ENCODE measurements at places on chromosomes 2 and 18. TPM values are rescaled to one million over a fixed set of nuclear protein-coding genes. Genes with fewer than 3 reads are reported as not detected.
A peak's percentile ranks its signal among the peaks of the same experiment; 100 is the strongest.

DNA sequence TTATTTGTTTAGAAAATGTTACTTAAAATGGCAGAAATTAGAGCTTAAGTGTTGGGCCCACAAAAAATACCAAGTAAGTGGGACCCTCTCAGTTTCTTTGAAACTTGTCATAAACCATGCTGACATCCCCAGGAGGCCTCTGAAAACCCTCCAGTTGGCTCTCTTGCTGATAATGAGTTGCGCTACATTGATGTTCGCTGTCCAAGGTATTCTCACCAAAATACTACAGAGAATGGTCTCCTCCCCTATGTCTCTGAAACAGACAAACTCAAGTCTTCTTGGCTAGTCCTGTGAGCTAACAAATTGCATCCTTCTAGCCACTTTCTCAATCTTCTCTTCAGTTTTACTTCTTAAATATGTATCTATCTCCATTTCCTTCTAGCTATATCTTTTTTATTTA is 669.4 kb downstream of the IRS1 start:
- peaks cover 12% of the 10 kb centered on the region for H3K4me1 ChIP-seq
- no peak overlapping the region for H3K27ac ChIP-seq
- peak; percentile 24 for DNase-seq

OLA1 gene
- 104 TPM for total RNA-seq

DNA sequence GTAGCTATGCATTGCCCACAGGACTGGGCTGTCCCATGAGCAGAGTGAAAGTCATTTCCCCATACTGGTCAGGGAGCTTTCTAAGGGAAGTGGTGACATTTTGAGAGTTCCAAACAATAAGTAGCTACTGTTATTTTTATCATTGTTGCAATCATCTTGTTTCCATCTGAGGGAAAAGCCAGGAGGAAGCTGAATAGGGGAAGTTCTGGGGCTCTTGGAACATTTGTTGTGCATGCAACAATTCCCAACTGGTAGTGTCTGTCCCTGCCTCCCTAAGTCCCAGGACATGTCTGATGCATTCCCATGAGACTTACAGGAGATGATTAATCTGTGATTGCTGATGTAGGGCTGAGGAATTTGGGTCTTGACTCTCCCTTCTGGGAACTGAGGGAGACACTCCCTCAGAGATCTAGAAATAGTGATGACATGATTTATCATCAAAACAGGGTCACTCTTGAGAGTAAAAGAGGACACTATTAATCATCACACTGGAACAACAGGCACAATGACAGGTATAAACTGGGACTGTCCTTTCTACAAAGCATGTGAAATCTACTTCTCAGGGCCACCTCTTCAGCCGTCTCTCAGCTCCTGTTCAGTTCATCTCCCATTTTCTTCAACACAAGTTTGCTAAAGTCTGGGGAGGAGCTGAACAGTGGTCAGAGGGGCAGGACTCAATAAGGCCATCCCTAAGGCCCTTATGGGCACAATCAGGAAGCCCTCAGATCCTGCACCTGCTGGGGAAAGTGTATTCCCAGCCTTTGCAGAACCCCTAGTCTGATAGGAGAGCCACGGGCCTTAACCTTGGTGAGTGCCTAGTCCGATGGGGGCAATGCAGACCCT is 28.0 kb upstream of the MARCO start:
- H3K36me3 ChIP-seq: no peaks in the 10 kb centered on the region
- no peak overlapping the region for H3K4me3 ChIP-seq
- no peaks in the 10 kb centered on the region for H3K27me3 ChIP-seq
- DNase-seq: no peak

GRCh38 chr2:227761740-227762476 is 16.2 kb downstream of the SCYGR8 start:
- H3K36me3 ChIP-seq: no peaks in the 10 kb centered on the region
- H3K4me1 ChIP-seq: peaks cover 10% of the 10 kb centered on the region
- no peaks in the 10 kb centered on the region for H3K27me3 ChIP-seq
- no peak for DNase-seq
- no peak overlapping the region for H3K27ac ChIP-seq

- H3K27me3 ChIP-seq: no peaks in the 10 kb centered on the region
- no peaks in the 10 kb centered on the region for H3K36me3 ChIP-seq
- H3K27ac ChIP-seq: peak overlapping the region; percentile 74
- peak; percentile 64 for DNase-seq
- H3K4me1 ChIP-seq: peaks cover 29% of the 10 kb centered on the region
Observed at GRCh38 chr2:24050041-24050979, 769 bp downstream of the FKBP1B start.

- H3K4me3 ChIP-seq: no peak overlapping the region
- peaks cover 15% of the 10 kb centered on the region for H3K4me1 ChIP-seq
- no peaks in the 10 kb centered on the region for H3K36me3 ChIP-seq
- DNase-seq: peak; percentile 73
- no peak overlapping the region for H3K27ac ChIP-seq
- H3K27me3 ChIP-seq: no peaks in the 10 kb centered on the region
Observed at GRCh38 chr2:57906152-57906732, 140.4 kb upstream of the VRK2 start.

DNA sequence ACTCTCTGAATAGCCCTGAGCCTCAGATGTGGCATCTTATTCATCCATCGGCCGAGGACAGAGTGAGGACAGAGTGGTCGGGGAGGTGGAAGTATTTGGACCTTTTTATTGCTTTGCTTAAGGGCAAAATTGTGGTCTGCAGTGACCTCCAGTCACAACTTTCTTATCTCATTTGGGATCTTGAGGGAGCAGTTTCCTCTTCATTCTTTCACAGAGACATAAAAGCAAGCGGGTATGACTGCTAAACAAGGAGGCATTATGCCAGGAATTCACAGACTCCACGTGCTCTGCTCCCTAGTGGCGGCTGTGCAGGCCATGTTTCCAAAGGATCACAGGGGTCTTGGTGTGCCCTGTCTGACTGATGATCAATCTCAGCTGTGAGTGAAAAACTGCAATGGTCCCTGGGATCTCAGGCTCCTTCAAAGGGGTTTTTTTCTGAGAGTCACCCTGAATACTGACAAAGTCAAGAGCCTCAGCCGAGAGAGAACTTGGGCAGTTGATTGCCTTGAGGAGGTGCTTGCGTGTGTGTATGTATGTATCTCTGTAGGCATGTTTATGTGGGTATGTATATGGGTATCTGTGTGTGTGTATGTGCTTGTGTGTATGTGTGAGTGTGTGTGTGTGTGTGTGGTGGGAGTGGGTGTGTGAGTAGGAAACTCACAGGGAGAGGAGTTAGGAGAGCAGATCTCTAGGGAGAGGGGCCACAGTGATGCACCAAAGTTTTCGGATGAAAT is 47.7 kb downstream of the RAPGEF4 start:
- no peak overlapping the region for H3K27ac ChIP-seq
- no peak overlapping the region for H3K4me3 ChIP-seq
- no peaks in the 10 kb centered on the region for H3K4me1 ChIP-seq
- DNase-seq: peak; percentile 30

DNA sequence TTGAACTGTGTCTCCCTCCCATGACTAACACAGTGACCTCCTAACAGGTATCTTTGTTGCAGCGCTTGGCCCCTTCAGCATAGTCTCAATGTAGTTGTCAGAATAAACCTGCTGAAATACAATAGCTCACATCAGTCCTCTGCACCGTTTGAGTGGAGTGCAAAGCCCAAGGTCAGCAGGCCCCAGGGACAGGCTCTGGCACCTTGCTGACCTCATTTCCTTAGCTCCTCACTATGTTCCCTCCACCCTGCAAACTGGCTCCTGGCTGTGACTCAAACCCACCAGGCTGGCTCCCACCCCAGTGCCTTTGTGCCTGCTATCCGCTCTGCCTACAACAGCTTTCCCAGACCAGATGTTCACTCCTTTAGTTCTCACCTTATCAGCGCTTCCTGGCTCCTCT is 146.7 kb downstream of the LRATD1 start:
- H3K27me3 ChIP-seq: no peaks in the 10 kb centered on the region
- H3K4me1 ChIP-seq: no peaks in the 10 kb centered on the region

DNA sequence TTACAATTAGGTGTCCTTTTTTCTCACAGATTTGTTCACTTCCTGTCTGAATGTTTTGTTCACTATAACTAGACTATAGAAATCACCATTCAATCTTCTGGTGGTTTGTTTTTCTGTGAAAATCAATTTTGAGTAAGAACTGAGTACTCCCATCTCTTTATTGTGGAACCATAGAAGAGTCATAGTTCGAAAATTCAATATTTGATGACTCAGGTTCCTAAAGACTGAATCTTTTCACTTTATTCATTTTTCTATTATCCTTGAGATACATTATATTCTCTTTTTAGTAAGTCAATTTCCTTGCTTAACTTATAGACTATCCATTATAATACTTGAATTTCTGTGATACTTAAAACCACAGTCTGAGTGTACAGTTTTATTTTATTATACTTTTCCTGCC is 49.3 kb upstream of the KCNH7 start:
- DNase-seq: no peak
- no peak overlapping the region for H3K27ac ChIP-seq
- H3K27me3 ChIP-seq: no peaks in the 10 kb centered on the region
- no peak overlapping the region for H3K4me3 ChIP-seq
- H3K36me3 ChIP-seq: no peaks in the 10 kb centered on the region
- no peaks in the 10 kb centered on the region for H3K4me1 ChIP-seq

DNA sequence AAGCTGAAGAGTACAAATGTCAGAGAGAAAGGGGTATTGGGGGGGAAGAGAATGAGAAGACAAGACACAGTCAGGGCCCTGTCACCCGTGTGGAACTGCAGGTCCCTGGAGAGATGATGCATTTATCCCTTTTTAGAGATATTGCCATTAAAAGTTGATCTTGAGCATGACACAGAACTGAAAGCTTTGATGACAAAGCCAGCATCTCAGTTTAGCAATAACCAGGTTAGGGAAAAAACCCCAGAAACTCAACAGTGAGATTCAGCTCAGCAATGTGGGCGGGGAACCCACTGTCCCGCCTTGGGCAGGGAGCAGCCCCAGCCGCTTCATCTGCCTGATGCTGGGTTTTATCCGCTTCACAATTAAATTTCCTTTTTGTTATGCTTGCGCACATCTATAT is 181.1 kb downstream of the NEDD4L start:
- no peaks in the 10 kb centered on the region for H3K27me3 ChIP-seq
- H3K4me3 ChIP-seq: no peak overlapping the region
- DNase-seq: no peak
- no peaks in the 10 kb centered on the region for H3K36me3 ChIP-seq

DNA sequence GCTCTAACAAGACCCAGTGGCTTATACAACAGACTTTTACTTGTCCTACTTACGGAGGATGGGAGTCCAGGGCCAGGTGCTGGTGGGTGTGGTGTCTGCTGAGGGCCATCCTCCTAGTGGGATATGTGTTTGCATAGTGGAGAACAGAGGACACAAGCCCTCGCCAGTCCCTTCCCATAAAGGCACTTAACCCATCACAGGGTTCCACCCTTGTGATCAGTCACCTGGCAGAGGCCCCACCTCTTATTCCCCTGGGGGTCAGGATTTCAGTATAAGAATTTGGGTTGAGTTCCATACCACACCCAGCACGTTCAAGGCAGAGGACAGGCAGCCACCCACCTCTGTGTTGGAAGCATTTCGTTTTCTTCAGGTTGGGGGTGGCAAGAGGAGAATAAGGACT is 259.0 kb downstream of the AGAP1 start:
- no peak overlapping the region for H3K27ac ChIP-seq
- H3K36me3 ChIP-seq: no peaks in the 10 kb centered on the region
- no peak overlapping the region for H3K4me3 ChIP-seq
- no peak for DNase-seq
- H3K4me1 ChIP-seq: peaks cover 19% of the 10 kb centered on the region

GRB14 gene
- total RNA-seq: 16.0 TPM

ANO7 gene
- 5.1 TPM for total RNA-seq

GRCh38 chr2:158786897-158787296 is 8.2 kb upstream of the DAPL1 start:
- H3K27me3 ChIP-seq: no peaks in the 10 kb centered on the region
- no peaks in the 10 kb centered on the region for H3K36me3 ChIP-seq
- DNase-seq: no peak
- H3K4me3 ChIP-seq: no peak overlapping the region
- no peak overlapping the region for H3K27ac ChIP-seq

CLEC4F gene
- not detected for total RNA-seq

DNA sequence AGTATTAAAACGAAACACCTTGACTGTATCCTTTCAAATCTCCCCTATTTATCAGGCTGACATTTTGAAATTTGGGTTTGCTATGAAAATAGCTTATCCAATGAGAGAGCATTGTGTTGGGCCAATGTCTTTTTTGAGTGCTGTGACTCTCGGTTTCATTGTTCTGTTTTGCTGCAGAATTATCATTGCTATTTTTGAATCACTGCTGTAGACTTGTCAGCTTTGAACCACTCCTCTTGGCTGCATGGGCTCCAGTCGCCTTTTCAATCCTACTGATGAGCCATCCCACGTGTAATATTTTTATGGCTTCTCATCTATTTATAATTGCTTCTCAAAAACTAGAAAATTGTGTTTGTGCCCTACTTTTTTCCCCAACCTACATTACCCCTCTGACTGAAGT is 322.8 kb downstream of the LNPK start:
- H3K27ac ChIP-seq: no peak overlapping the region
- H3K36me3 ChIP-seq: no peaks in the 10 kb centered on the region
- H3K27me3 ChIP-seq: no peaks in the 10 kb centered on the region
- no peaks in the 10 kb centered on the region for H3K4me1 ChIP-seq
- DNase-seq: no peak

DNA sequence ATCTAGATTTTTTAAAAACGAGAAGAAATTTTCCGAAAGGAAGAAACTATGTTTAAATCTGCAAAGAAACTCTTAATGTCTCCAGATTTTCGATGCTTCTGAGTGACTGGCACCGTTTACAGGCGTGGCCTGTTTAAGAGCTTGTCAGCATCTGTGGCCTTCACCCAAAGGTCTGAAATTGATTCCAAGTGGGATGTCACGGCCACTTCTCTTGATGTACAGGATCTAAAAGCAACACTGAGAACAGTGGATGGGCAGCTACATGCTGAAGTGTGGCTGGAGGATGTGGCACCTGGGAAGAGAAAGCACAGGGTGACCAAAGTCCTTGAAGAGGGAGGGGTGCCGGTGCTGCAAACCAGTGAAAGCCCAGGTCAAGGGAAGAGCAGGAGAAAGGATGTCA is 28.0 kb downstream of the EMILIN2 start:
- no peak overlapping the region for H3K4me3 ChIP-seq
- no peaks in the 10 kb centered on the region for H3K36me3 ChIP-seq
- H3K27me3 ChIP-seq: no peaks in the 10 kb centered on the region
- no peak overlapping the region for H3K27ac ChIP-seq

DNA sequence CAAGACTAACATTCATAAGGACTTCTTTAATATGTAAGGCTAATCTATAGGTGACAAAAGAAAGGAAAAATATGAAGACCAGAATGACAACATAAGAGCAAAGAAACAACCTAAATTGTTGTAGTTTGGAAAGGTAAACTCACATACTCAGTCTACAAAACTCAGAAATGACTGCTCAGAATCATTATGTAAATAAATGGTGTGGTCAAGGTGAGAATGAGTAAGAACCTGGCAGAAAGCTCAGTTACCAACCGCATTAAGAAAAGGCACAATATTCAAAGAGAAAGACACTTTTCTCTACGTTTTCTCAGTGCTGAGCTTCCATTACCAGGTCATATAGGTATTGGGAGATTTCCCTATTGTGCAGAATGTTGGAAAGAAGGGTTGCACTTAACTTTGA is 15.8 kb downstream of the ATF2 start:
- no peak for DNase-seq
- H3K27me3 ChIP-seq: no peaks in the 10 kb centered on the region
- H3K4me3 ChIP-seq: no peak overlapping the region
- H3K36me3 ChIP-seq: no peaks in the 10 kb centered on the region
- H3K27ac ChIP-seq: no peak overlapping the region
